ENCODE measurements at places on chromosomes 1 and 21. TPM values are rescaled to one million over a fixed set of nuclear protein-coding genes. Genes with fewer than 3 reads are reported as not detected.

Gene NTNG1
- total RNA-seq: 6.4 TPM

Gene ADORA1
- total RNA-seq: 9.1 TPM

Gene NTRK1
- total RNA-seq: 0.25 TPM

Gene NAV1
- total RNA-seq: 78.4 TPM

Gene CA14
- 1.7 TPM for total RNA-seq

Gene FAAH
- total RNA-seq: 17.0 TPM

Gene ALG14
- 1.5 TPM for total RNA-seq

Gene NR5A2
- 0.25 TPM for total RNA-seq

Gene FOXO6
- total RNA-seq: 13.0 TPM

Gene LDLRAD1
- total RNA-seq: not detected

Gene B4GALT2
- total RNA-seq: 50.4 TPM

Gene WDR64
- not detected for total RNA-seq

Gene LHX8
- total RNA-seq: under 0.01 TPM

Gene PLXNA2
- 63.2 TPM for total RNA-seq

Gene FCGR3A
- 2.5 TPM for total RNA-seq

Gene FCRL6
- total RNA-seq: 0.25 TPM

Gene GBP5
- 0.25 TPM for total RNA-seq

Gene TTC34
- 0.25 TPM for total RNA-seq

Gene RIPPLY3
- under 0.01 TPM for total RNA-seq

Gene FAM72D
- 0.49 TPM for total RNA-seq

Gene DENND2C
- 1.5 TPM for total RNA-seq

Gene MSH4
- total RNA-seq: 0.98 TPM

Gene AIRE
- total RNA-seq: under 0.01 TPM

Gene UMODL1
- total RNA-seq: not detected

Gene KCNE2
- 0.25 TPM for total RNA-seq

Gene EFCAB14
- 20.9 TPM for total RNA-seq

Gene SLAMF9
- total RNA-seq: not detected

Gene PGLYRP4
- not detected for total RNA-seq

Gene MRPL20
- total RNA-seq: 38.1 TPM

Gene RAVER2
- total RNA-seq: 11.8 TPM

Gene C1QA
- 3.2 TPM for total RNA-seq

Gene PHACTR4
- 12.5 TPM for total RNA-seq

Gene CRYAA
- total RNA-seq: not detected

Gene CCDC185
- total RNA-seq: under 0.01 TPM

Gene CYP4X1
- total RNA-seq: 13.8 TPM

Gene CD1D
- 0.74 TPM for total RNA-seq

Gene LCE1D
- not detected for total RNA-seq

Gene LEMD1
- 5.4 TPM for total RNA-seq

Gene SH3BGR
- 1.7 TPM for total RNA-seq

Gene COL11A1
- total RNA-seq: 27.3 TPM

Gene RYR2
- total RNA-seq: 23.8 TPM

Gene NMNAT2
- total RNA-seq: 58.3 TPM

Gene LMX1A
- total RNA-seq: not detected

Gene SYTL1
- 0.25 TPM for total RNA-seq

Gene JAM2
- 28.0 TPM for total RNA-seq

Gene KLHL17
- total RNA-seq: 7.1 TPM

Gene SPRR2E
- total RNA-seq: not detected

Gene CYYR1
- total RNA-seq: 2.7 TPM

Gene ZNF362
- total RNA-seq: 15.5 TPM

Gene DNAJB4
- 27.0 TPM for total RNA-seq

Gene ADCY10
- total RNA-seq: 0.25 TPM

Gene HTR6
- total RNA-seq: 0.25 TPM

Gene NME7
- total RNA-seq: 39.3 TPM

Gene ILDR2
- 20.9 TPM for total RNA-seq

Gene GCSAML
- total RNA-seq: under 0.01 TPM

Gene KIF14
- total RNA-seq: 1.5 TPM
